ENCODE measurements at places on chromosomes 2 and 18. TPM values are rescaled to one million over a fixed set of nuclear protein-coding genes. Genes with fewer than 3 reads are reported as not detected.

- DNase-seq = no peak
Measured at GRCh38 chr18:77448046-77448445, 198.4 kb downstream of the GALR1 start.

GRCh38 chr2:20520128-20520527 lies 73.3 kb downstream of the RHOB start:
- DNase-seq = no peak

REG3A gene
- total RNA-seq = not detected

DNA sequence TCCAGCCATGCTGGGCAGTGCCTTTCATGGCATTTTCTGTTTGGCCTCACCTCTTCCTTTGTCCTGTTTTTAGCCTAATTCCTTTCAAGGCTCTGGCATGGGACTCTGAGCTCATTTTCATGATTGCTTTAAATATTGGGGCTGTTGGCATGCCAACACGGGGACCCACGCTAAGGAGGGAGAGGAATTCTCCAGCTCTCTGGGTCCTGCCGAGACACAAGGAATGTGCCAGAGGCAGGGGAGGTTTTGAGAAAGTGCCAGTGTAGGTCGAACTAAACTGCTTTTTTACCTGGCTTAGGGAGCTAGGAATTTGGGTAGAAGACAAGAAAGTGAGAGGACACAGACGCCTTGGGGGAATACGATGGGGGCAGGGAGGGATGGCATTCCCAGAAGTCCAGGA lies 42.3 kb downstream of the RPL37A start:
- DNase-seq = no peak

DNA sequence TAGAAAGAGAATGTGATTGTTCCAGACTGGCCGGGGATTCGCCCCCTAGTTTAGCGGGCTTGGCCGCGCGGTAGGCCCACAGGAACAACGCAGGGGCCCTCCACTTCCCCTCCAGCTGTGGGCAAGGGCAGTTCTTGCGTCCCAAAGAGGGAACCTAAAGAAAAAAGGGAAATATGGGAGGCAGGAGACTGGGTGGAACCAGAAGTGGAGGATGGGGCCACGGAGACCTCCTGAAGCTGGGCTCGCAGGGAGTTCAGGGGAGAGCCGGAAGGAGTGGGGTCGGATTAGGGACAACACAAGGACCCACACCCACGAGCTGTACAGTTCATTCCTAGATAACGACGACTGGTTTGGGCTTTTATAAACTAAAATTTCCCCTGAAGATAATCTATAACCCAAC lies 18.2 kb downstream of the GNLY start:
- peak; percentile 61 for DNase-seq

GRCh38 chr2:113225263-113226259 lies 51.8 kb downstream of the PSD4 start:
- DNase-seq = no peak

STAT4 gene
- 0.70 TPM for total RNA-seq

SOX11 gene
- total RNA-seq = 0.81 TPM

GRCh38 chr18:2237706-2238105 lies 333.6 kb downstream of the METTL4 start:
- no peak for DNase-seq
